Ureter (tissue), 1 donor: ENCODE measurements at places on chromosomes 12 and 14.

DNA sequence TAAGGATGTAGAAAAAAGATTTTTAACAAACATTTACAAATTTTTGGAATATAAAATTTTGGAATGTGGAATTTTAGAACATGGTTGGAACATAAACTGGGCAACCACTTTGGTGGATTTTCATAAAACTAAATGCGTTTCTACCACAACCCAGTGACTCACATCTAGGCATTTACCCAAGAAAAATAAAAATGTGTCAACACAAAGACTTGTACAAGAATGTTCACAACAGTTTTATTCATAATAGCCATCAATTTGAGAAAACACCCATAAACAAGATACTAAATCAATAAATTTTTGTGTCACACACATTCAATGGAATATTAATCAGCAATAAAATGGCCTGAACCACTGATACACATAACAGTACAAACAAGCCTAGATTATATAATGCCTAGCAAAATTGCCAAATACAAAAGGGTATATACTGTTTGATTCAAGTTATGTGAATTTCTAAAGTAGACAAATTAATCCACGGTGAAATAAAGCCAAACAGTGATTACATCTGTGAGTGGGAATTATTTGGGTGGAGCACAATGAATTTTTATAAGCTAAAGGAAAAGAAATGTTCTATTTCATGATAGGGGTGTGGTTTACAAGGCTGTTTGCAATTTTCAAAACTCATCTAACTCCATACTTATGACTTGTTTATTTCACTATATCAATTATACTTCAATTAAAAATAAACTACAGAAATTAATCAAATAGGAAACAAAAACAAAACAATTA is 415.2 kb upstream of the OR4E1 start:
- DNase-seq = no peak

DNA sequence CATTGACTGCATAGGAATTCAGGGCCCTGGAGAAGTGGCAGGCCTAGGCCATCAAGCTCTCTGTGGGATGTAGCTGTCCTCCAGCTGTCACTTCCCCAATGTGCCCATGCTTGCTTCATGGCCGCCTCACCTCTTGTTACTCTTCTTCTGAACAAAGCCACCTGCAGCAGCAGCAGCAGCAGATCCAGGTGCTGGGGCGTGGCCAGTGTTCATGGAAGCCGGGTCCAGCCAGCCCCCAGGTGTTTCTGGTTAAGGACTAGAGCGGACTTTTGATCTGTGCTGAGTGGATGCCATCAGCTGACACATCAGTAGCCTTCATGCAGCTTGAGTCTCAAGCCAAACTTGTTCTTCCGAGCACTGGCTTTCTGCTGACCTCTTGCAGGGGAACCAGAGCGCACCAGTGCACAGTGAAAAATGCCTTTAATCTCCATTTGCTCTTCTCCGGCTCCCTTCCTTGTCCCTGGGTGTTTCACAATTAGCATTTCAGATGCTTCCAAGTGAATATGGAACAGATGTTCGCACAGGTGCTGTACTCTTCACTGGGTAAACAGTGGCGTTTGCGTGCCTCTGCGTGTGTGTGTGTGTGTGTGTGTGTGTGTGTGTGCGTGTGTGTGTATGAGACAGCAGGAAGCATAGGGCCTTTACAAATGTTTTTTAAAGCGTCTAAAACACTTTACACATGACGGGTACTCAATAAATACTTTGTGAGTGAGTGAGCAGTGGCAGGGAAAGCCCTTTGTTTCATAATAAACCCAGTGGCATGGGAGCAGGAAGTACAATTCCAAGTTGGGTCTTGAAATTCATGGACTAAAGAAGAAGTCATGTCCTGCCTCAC is 20.1 kb downstream of the TPCN1 start:
- DNase-seq = no peak

- DNase-seq = no peak
These were observed 386.7 kb downstream of the LRIG3 start for GRCh38 chr12:58533652-58534051.

GRCh38 chr12:106090591-106091445 is 47.9 kb downstream of the NUAK1 start:
- no peak for DNase-seq

- DNase-seq = no peak
These were observed 214.1 kb upstream of the PELI2 start for GRCh38 chr14:55904086-55904485.

DNA sequence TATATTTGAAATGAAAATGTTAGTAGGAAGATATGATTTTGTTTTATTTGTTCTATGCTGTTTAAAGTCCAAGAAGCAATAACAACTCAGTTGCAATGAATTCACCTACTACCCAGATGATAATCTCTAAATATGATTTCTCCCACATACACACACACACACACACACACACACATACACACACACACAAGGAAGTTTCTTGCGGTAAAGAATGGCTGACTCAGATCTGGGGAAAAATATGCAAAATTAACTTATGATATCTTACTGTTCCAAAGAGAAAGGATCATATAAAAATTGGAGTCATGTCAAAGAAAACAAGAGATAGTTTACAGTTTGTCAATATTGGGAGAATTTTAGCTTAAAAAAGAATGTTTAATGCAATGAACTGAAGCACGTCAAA is 456.7 kb downstream of the SLC16A7 start:
- DNase-seq = no peak

- no peak for DNase-seq
These were observed 139.8 kb downstream of the NEDD1 start for GRCh38 chr12:97046901-97047300.

GRCh38 chr14:70073924-70074566 is 114.7 kb downstream of the SLC8A3 start:
- peak; percentile 57 for DNase-seq

DNA sequence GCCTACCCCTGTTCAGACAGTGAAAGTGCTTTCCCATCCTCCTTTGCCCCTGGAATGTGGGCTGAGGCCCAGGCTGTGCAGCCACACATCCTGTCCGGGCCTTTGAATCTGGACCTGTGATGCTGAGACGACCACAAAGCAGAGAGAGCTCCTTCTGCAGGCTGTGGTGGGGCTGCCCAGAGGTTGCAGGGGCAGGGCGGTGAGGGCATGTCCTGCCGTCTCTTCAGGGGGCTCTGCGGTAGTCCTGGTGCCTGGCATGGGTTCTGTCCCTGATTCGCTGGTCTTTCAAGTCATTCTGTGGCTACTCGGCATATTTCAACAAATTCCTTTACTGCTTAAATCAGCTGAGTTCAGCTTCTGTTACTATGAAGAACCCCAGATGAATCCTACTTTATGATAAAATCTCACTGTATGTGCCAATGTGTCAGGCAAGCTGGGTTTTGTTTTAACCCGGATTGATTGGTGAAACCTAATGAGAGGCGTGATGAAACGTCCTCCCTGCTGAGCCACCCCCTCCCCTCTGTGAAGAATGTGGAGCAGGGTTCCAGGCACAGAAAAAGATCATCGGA is 63.4 kb upstream of the DICER1 start:
- DNase-seq = no peak

- no peak for DNase-seq
These were observed 8.5 kb upstream of the FGF23 start for GRCh38 chr12:4388032-4388431.

- DNase-seq = no peak
These were observed 165.2 kb downstream of the BRMS1L start for GRCh38 chr14:35991356-35991755.

- no peak for DNase-seq
These were observed 544.0 kb downstream of the GALC start for GRCh38 chr14:87449016-87449415.

- peak; percentile 64 for DNase-seq
These were observed 238.8 kb downstream of the PAWR start for GRCh38 chr12:79451978-79452377.

GRCh38 chr14:103097994-103098957 is 3.8 kb downstream of the EXOC3L4 start:
- no peak for DNase-seq

GRCh38 chr12:129619271-129619670 is 284.6 kb downstream of the TMEM132D start:
- no peak for DNase-seq

GRCh38 chr12:102498471-102498870 is 18.1 kb upstream of the IGF1 start:
- DNase-seq = no peak

DNA sequence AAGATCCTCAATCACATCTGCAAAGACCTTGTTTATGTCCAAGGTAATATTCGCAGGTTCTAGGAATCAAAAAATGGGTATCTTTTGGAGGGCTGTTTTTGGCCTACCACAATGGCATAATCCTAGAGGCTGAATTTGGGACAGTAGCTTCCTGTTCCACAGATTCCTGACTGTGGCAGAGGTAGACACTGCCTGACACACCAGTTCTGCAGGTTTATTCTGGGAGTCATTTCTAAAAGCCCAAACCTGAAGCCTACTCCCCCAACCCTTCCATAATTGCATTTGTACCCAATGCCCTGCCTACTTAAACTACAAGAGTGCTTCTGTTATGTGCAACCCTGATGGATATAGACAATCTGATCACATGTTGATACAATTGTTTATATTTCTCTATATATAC is 378.9 kb downstream of the PCNX1 start:
- DNase-seq = peak; percentile 45

DNA sequence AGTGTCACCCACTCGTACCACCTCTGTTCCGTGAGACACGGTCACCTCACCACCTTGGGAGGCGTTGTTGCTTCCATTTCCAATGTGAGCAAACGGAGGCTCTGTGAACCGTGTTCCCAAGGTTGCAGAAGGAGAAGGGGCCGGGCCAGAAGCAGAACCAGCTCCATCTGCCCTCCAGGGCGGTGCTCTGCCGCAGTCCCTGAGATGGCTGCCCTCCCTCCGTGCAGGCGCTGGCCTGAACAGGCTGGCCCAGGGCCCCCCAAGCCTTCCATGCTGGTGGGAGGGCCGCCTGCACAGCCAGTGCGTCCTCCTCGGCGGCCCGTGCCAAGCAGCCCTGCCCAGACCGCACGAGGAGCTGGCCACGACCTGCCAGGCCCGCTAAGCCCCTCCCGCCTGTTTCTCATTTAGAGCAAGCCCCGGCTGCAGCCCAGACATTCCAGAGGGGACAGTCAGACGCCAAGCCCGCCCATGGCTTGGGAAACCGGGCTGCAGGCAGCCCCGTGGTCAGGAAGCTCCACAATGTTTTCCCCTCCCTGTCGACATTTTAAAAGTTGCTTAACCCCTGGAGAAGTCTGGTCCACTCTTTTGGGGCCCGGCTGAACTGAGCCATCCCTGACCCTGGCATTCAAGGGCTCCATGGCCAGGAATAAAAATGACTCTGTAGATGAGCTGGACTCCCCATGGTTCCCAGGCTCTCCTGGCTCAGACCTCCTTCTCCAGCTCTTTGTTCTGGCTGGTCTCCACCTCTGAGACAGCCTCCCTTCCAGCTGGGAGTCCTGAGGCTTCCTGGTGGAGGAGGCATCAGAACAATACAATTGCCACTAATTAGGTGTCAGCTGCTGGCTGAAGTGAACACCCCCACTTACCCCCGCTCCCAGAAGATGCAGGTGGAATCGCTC is 236.0 kb downstream of the BCL11B start:
- peak; percentile 89 for DNase-seq

DNA sequence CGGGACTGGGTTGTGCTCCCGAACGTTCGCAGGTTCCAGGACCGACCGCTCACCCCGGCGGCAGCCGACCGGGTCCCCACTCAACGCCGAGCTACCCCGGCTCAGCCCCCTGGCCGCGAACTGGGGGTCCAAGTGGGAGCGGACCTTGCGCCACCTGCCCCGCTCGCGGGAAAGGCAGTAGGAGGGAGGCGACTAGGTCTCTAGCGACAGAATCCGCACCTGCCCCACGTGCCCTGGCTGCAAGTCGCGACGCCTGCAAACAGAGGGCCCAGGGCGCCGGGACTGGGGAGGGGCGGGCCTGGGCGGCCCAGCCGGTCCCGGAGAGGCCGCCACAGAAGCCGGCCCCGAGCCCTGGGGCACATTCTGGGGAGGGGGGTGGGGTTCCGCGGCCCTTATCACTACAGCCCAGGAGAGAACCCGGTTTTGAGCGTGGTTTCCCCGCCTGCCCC is 239.2 kb upstream of the CPNE8 start:
- DNase-seq = no peak

GRCh38 chr12:93944201-93944600 is 204.2 kb upstream of the PLXNC1 start:
- DNase-seq = no peak

GRCh38 chr12:108302403-108303311 is 36.5 kb downstream of the CMKLR1 start:
- DNase-seq = peak; percentile 77

GRCh38 chr14:93884950-93885349 is 42.2 kb upstream of the FAM181A start:
- no peak for DNase-seq

DNA sequence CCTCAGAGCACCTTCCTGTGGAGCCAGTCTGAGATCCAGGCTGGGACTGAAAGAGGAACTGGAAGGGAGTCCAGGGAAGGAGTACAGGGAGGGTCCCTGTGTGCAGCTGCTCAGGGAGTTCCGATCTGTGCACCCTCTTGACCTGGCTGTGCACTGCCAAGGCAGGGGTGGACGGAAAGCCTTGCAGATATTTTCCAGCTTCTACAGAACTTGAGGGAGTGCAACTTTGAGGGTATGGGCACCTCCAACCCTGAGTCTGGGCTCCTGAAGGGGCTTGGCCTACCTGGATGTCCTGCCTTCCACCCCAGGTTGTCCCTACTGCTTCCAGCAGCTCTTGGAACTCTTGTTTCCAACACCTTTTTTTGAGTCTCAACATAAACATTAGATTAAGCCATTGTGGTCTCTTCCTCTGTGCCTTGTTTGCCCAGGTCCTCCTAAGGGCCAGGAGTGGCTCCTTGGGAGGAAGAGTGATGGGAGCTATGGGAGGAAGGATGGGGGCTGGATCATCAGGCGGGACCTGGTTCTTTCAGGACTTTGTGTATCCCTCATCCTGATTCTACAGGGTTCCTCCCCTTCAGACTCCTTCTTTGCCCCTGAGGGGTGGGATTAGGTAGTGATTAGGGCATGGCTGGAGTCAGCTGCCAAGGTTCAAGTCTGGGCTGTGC is 3.5 kb downstream of the KRT7 start:
- no peak for DNase-seq

DNA sequence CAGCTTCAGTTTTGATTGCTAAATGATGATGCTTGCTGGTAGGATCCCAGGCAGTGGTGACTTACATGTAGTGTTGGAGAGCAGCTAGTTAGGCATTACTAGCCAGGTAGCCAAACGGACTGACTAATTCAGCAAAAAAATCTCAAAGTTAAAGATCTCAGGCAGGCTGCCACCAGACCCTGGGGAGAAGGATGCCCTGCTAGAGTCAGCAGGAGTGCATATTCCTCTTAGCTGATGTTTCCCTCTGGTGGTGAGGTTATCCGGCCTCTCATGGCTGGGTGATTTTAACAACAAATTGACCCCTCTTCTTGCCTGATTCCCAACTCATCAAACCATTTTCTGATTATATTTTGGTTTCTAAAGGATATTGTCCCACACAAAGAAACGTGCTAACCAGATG is 2.8 kb downstream of the EFS start:
- no peak for DNase-seq

DNA sequence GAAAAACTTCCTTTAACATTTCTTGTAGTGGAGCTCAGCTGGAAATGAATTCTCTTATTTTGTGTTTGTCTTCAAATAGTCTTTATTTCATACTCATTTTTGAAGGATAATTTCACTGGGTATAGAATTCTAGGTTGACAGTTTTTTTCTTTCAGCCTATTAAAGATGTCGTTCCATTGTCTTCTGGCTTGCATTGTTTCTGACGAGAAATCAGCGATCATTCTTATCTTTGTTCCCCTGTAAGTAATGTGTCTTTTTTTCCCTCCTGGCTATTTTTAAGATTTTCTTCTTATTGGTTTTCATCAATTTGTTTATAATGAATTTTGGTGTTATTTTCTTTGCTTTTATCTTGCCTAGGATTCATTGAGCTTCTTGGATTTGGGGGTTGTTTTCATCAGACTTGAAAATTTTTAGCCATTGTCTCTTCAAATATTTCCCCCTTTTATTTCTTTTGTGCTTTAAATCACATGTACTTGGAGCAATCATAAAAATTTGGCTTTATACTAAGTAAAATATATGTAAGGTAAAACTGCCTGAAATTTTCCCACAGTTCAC is 89.4 kb downstream of the UNC79 start:
- DNase-seq = no peak
